ENCODE measurements at places on chromosomes 5 and 9.

- H3K27ac ChIP-seq = no peak overlapping the region
- no peak overlapping the region for H3K4me3 ChIP-seq
- no peaks in the 10 kb centered on the region for H3K36me3 ChIP-seq
- no peak for DNase-seq
Measured at GRCh38 chr5:35026280-35026840, 21.4 kb downstream of the AGXT2 start.

DNA sequence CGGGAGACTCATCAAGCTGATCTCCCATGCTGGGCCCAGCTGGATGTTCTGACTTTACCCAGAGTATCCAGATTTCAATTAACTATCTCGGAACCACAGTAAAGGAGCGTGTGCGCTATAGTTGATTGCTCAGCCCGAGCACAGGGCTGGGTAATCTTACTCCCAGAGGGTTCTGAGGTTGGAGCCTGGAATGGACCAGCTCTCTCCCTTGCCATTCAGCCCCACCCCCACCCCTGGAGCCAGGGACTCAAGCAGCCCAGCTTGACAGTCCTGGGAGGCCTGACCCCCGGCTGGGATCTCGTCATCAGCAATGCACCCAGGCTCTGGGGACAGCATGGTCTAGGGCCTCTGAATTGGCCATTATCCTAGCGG is 23.7 kb upstream of the PTGES start:
- no peak overlapping the region for H3K4me3 ChIP-seq
- no peak for DNase-seq
- H3K27ac ChIP-seq = no peak overlapping the region
- H3K36me3 ChIP-seq = no peaks in the 10 kb centered on the region
- H3K4me1 ChIP-seq = peaks cover 9% of the 10 kb centered on the region

DNA sequence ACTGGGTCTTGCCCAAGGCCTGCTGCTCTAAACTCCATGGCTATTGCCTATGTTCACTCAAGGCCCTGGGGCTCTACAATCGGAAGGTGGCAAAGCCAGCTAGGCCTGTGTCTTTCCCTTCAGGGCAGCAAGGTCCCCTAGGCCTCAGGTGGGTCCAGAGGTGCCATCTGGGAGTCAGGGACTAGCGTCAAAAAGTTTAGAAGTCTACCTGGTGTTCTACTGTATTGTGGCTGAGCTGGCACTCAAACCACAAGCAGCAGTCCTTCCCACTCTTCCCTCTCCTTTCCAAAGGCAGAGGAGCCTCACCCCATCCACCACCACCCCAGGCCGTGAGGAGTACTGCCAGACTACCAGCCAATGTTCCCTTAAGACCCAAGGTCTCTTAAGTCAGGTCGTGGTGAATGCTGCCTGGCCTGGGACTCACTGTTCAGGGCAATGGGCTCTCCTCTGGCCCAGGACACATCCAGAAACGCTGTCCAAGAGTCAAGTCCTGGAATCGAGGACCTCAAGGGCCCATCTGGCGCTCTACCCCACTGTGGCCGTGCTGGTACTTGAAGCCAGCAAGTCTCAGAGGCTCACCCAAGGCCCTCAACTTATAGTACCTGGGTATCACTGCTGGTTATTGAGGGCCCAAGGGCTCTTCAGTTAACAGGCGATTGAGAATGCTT is 13.0 kb upstream of the SARDH start:
- H3K4me1 ChIP-seq = no peaks in the 10 kb centered on the region
- peaks cover 22% of the 10 kb centered on the region for H3K27me3 ChIP-seq
- no peaks in the 10 kb centered on the region for H3K36me3 ChIP-seq
- no peak for DNase-seq

- H3K36me3 ChIP-seq = no peaks in the 10 kb centered on the region
- peaks cover 60% of the 10 kb centered on the region for H3K27me3 ChIP-seq
- DNase-seq = no peak
- H3K4me3 ChIP-seq = no peak within 1 kb of the TSS
- H3K27ac ChIP-seq = no peak within 1 kb of the TSS
Measured at GRCh38 chr5:141363952-141364660, at the start of gene PCDHGA5. PCDHGA5 (plus strand) TSS chr5:141364162; CDS start chr5:141364331, 169 bp downstream.

DNA sequence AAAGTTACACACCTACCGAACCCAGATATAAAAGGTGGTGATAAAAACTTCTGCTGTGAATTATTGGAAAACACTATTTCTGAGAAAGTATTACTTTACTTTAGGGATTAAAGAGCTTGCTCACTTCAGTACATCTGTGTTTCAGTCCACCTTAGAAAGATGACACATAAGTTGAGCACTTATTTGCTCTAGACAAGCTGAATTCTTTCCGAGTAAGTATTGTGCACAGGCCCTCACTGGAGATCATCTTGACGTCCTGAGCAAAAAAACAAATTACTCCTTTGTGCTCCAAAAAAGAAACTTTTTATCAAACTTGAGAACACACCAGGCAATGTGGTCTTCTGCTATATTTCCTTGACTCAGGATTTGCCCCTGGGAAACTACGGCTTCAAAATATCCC is 231.0 kb upstream of the GRAMD2B start:
- H3K4me3 ChIP-seq = no peak overlapping the region
- no peak overlapping the region for H3K27ac ChIP-seq
- no peaks in the 10 kb centered on the region for H3K4me1 ChIP-seq
- no peak for DNase-seq
- H3K27me3 ChIP-seq = no peaks in the 10 kb centered on the region

DNA sequence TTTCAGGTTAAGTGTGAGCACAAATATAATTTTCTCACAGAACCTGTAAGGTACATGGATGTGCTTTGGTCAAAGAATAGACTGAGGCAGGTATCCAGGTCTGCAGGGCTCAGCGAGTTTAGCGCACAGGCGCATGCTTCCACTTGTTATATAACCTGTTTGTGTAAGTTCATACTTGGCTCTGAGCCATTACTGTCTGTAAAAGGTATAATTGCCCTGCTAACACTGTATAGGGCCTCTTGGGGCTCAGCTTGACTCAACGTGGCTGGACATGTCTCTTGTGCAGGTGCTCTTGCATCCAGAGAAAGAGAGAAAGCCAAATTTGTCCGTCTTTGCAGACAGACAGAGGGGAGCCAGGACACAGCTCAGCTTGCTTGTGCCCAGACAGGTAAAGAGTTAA is 759.6 kb downstream of the MTRR start:
- no peak for DNase-seq
- H3K4me3 ChIP-seq = no peak overlapping the region
- no peaks in the 10 kb centered on the region for H3K36me3 ChIP-seq
- no peaks in the 10 kb centered on the region for H3K4me1 ChIP-seq
- no peaks in the 10 kb centered on the region for H3K27me3 ChIP-seq

- H3K36me3 ChIP-seq = no peaks in the 10 kb centered on the region
- no peaks in the 10 kb centered on the region for H3K27me3 ChIP-seq
- no peak overlapping the region for H3K4me3 ChIP-seq
Measured at GRCh38 chr9:106682420-106682819, 180.5 kb upstream of the ZNF462 start.

DNA sequence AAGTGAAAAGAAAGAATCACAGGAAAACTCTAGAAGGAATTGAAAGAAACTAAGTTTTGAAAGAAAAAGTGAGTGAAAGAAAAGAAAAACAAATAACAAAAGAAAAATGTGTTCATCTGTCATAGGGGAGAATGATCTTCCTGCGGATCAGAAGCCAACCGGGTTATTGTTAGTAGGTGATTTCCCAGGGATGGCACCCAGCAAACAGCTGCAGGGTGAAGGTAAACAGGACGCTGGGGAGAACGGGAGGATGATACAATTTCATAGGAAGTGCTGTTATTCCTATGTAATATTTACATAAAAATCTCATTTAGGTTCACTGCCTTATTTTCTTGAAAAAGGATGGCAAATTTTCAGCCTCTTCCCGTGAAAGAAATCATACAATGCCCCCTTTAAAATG is 72.4 kb upstream of the LHFPL2 start:
- no peak overlapping the region for H3K27ac ChIP-seq
- no peak for DNase-seq
- no peaks in the 10 kb centered on the region for H3K4me1 ChIP-seq
- H3K36me3 ChIP-seq = no peaks in the 10 kb centered on the region
- no peaks in the 10 kb centered on the region for H3K27me3 ChIP-seq
- no peak overlapping the region for H3K4me3 ChIP-seq
